A549 treated with dexamethasone at 1 μM for 4 hours (cell line): ENCODE measurements at places on chromosomes 6 and 20. TPM values are rescaled to one million over a fixed set of nuclear protein-coding genes. Genes with fewer than 3 reads are reported as not detected.

SNAP25 gene
- total RNA-seq: 15.3 to 20.7 TPM (median 16.8 TPM) in 5 replicates

KHDC1L gene
- total RNA-seq: 0.25 to 0.41 TPM (median 0.28 TPM) in 3 of 5 replicates, not detected in the others

PAK5 gene
- total RNA-seq: not detected in 5 replicates

TGM3 gene
- 0.05 to 0.12 TPM (median 0.07 TPM) in 3 of 5 replicates, not detected in the others for total RNA-seq

WFDC10B gene
- total RNA-seq: not detected in 5 replicates

RAET1E gene
- total RNA-seq: 1.8 to 3.1 TPM (median 2.8 TPM) in 5 replicates

TUBB2A gene
- total RNA-seq: 83.9 to 100 TPM (median 95.5 TPM) in 5 replicates

MATN4 gene
- total RNA-seq: 0.03 to 0.14 TPM (median 0.07 TPM) in 5 replicates

IL17A gene
- not detected in 5 replicates for total RNA-seq

SNAP91 gene
- total RNA-seq: 0.12 to 0.41 TPM (median 0.17 TPM) in 5 replicates

SYNGAP1 gene
- 2.4 to 9.2 TPM (median 4.1 TPM) in 5 replicates for total RNA-seq

CST8 gene
- not detected in 5 replicates for total RNA-seq

KCNS1 gene
- not detected in 5 replicates for total RNA-seq

FAM83B gene
- total RNA-seq: 0.02 to 0.03 TPM (median 0.02 TPM) in 3 of 5 replicates, not detected in the others

MMP24 gene
- total RNA-seq: 23.4 to 37.2 TPM (median 35.6 TPM) in 5 replicates

GSS gene
- 53.7 to 54.9 TPM (median 54.2 TPM) in 5 replicates for total RNA-seq

SLC2A10 gene
- total RNA-seq: not detected in 5 replicates
